GM04503 (cell line): ENCODE measurements at places on chromosomes 1 and 21.

DNA sequence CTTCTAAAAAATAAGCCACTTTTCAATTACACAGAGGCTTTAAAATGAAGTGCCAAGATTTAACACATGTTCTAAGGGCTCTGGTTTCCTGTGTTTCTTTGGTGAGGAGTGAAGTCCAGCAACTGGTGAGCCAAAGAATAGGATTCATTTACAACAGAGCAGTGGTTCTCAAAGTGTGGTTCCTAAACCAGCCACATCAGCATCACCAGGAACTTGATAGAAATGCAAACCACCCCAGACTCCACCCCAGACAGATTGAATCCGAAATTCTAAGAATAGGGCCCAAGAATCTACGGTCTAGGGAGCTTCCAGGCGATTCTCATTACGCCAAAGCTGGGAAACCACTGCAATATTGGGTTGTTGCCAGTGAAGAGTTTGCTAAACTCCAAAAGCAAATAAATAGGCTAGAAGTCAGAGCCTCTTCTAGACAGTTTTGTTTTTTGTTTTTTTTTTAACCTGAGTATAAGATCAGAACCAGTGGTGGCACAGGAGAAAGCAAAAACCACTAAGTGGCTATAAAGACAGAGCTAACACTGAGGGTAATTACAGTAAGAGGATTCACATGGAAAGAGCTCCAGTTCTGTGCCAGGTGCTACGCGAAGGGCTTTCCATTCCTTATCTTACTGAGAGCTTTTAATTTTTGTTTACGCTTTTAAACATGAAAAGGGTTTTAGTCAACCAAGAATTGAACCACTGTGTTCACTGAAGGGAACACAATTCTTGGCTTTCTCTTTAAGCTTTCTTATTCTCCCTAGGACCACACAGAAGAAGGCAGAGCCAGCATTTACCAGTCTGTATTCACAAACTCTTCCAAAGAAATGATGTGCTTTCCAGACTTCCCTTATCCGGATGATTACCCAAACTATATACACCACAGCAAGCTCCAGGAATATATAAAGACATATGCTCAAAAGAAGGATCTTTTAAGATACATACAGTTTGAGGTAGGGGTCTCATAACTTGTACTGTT lies 42.4 kb upstream of the FMO2 start:
- DNase-seq = peak; percentile 47

- no peak for DNase-seq
Observed at GRCh38 chr1:43073490-43074230, 98.4 kb downstream of the EBNA1BP2 start.

GRCh38 chr1:230394134-230394533 lies 32.0 kb downstream of the PGBD5 start:
- DNase-seq = no peak

- no peak for DNase-seq
Observed at GRCh38 chr1:46133181-46133658, 791 bp upstream of the PIK3R3 start.

GRCh38 chr1:35220976-35221375 lies 28.0 kb upstream of the SFPQ start:
- no peak for DNase-seq

DNA sequence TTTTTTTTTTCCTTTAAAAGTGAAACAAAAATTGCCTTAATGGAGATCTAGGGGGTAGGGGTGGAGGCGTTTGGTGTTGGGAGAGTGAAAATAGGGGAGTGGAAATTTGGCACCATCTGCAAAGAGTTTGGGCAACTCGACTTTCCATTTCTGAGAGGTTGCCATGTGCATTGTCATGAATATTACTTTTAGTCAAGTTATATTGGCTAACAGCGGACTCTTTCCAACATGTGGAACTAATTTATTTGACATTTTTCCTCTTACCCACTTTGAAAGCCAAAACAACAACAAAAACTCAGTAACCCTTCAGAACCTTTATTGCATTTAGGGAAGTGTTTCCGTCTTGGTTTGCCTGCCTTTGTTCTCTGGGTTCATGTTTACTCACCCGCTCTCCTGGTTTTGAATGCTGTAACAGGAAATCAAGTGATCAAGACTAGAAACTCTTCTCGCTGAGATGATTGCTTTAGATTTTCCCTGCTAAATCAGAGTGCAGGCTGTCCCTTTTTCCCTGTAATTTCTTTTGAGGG lies 70.4 kb downstream of the CACHD1 start:
- peak; percentile 54 for DNase-seq

GRCh38 chr1:6515771-6516170 lies 24.3 kb upstream of the PLEKHG5 start:
- no peak for DNase-seq

GRCh38 chr1:67978890-67979516 lies 71.4 kb downstream of the DIRAS3 start:
- DNase-seq = peak; percentile 26

- no peak for DNase-seq
Observed at GRCh38 chr1:5661196-5662085, 330.8 kb downstream of the NPHP4 start.

DNA sequence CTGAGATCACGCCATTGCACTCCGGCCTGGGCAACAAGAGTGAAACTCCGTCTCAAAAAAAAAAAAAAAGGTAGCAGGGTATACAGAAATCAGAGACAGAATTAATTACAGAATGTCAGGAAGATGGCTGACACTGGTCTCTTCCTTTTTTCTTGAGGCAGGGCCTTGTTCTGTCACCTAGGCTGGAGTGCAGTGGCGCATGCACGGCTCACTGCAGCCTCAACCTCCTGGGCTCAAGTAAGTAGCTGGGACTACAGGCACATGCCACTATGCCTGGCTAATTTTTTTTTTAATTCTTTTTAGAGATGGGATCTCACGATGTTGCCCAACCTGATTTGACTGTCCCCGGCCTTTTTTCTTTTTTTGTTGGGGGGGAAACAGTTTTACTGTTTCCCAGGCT lies 16.4 kb downstream of the RNU5D-1 start:
- no peak for DNase-seq

GRCh38 chr1:63917571-63918417 lies 144.0 kb downstream of the ROR1 start:
- no peak for DNase-seq

DNA sequence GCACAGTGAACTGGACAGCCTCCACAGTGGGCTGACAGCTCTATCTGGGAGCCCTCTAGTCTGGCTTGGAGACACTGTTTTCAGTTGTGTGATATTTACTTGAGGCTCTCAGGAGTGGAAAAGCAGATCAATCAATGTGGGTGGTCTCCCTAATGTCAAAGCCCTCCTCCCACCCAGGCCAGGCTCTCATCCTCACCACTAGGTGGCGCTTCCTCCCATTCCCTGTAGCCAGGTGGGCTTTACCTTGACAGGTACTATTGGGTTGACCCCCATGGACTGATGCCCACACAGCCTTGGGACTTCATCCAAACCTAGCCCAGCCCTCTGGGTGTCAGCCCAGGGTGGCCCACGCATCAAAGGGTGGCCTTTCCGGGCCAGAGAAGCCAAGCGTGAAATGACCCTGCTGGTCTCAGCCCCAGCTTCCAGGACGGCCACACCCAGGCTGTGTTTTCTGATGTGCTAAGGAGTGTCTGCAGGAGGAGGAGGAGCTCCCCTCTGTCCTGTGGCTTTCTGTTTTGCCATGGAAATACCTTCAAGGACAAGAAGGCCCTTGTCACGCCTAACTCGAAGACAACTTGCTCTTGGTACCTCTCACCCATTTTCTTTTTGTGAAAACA lies 54.0 kb downstream of the CLIC6 start:
- DNase-seq = no peak

GRCh38 chr1:147851149-147851548 lies 51.4 kb upstream of the GJA8 start:
- no peak for DNase-seq

GRCh38 chr1:52877554-52877953 lies 35.0 kb downstream of the ZYG11A start:
- no peak for DNase-seq

- DNase-seq = no peak
Observed at GRCh38 chr1:54678776-54679643, 36.7 kb upstream of the TTC4 start.

- DNase-seq = no peak
Observed at GRCh38 chr1:29551123-29551936, 315.0 kb downstream of the PTPRU start.
